ENCODE measurements at places on chromosomes 5 and 9.

- DNase-seq: no peak
Measured at GRCh38 chr5:26691486-26691885, 346.9 kb downstream of the CDH9 start.

DNA sequence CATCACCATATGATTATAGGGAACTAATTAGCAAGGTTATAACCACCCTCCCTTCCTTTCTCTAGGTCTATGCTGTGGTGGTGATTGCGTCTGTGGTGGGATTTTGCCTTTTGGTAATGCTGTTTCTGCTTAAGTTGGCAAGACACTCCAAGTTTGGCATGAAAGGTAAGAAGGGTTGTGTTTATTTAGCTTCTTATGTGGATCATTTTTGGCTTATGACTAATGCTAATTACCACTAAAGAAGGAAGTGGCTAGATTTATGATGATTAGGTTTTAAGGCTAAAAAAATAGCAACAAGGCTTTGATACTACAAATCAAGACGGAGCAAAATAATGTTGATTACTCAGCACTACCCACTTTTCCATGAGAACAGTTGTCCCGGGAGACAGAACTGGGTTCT, 82.4 kb downstream of the NTRK2 start:
- DNase-seq: no peak

GRCh38 chr5:8993031-8993430, 552.8 kb downstream of the SEMA5A start:
- DNase-seq: no peak

DNA sequence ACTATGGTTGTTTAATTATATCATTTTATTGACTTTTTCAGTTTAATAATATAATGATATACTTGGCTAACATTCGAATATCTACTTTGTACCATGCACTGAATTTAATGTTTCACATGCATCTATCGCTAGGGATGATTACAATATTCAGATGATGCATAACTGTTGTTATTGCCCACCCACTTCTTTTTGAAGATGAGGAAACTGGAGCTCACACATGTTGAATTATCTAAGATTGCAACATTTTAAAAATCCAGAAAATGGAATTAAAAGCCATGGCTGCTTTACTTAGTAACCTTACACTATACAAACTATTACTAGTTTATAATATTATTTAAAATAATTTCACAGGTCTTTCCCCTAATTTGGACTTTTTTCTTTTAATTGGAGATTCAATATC, 171.7 kb downstream of the TLR4 start:
- no peak for DNase-seq

DNA sequence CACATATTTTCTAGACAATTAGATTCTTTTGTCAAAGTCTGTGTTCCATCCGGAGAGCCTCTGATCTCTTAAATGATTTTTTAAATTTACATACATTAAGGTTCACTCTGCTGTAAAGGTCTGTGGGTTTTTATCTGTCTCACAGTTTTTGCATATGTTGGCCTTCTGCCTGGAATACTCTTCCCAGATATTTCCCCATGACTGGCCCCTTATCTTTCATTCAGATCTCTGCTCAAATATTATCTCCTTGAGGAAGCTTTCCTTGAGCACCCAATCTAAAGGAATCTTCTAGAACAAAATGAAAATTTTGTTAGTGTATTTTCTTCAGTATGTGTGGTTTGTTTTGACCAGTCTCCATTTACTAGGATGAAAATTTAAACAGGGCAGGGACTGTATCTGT, 26.3 kb downstream of the FAF2 start:
- no peak for DNase-seq

DNA sequence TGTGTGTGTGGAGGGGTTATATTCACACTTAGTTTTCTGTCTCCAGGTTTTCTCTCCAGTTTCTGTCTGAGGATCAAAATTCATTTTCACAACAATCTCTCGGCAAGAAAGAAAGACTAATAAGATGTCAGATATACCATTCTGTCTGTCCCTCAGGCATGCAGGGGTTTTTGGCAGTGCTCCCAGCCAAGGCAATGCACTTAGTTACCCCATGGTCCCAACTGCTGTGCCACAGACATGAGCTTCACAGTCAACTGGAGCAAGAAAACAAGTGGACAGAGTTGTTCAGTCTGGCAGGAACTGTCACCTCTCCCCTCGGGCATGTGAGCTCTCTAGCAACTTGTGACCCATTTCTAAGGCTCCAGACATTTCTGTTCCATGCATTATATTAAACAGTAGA, 101.7 kb upstream of the LHFPL2 start:
- no peak for DNase-seq

DNA sequence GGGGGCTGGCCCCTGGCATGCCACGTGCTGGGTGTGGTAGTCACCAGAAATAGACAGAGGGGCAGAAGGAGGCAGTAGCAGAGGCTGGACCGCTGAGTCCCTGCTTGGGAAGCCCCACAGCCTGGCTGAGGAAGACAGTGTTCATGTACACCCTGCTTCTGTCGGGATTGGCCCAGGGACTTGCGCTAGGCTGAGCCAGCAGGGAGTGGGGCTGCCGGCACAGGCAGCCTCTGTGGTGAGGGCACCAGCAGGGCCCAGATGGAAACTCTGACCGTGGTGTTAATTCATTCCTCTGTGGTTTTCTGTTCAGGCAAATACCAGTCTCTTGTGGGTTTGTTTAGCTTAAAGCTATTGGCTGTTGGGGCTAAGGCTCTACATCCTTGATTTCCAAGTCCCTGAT, 108.6 kb upstream of the RAD23B start:
- DNase-seq: no peak

GRCh38 chr5:143025971-143026370, 255.8 kb downstream of the ARHGAP26 start:
- DNase-seq: no peak

DNA sequence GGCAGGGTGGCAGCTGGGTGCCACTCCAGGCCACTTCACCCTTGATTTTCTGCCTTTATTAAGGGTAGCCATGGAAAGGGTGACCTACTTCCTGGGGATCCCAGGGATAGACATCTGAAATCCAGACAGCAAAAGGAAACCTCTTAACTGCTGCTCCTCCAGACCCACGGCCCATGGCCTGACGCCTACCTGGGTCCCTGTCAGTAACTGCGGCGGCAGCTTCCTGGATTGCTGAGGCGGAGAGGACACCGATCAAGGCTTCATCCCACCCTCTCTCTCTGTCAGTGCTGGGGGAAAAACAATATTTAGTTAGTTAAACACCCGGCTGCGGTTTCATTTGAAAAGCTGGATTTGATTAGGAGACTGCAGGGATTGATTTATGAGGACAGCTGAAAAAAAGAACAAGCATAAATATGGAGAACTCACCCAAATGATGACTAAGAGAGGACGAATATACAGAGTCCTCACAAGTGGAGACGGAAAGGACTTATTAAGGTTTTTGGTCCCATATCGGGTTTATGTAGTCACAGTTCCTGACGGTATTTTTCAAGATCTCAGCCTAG, 158.7 kb upstream of the KLF4 start:
- no peak for DNase-seq

- DNase-seq: no peak
Measured at GRCh38 chr9:87604886-87605588, 107.4 kb downstream of the DAPK1 start.

All from esophagus squamous epithelium (tissue), 5 donors.